Esophagus squamous epithelium (tissue), 5 donors: ENCODE measurements at places on chromosomes 7 and 10. TPM values are rescaled to one million over a fixed set of nuclear protein-coding genes. Genes with fewer than 3 reads are reported as not detected.

The ZRANB1 gene
- 16.6 TPM for total RNA-seq

DNA sequence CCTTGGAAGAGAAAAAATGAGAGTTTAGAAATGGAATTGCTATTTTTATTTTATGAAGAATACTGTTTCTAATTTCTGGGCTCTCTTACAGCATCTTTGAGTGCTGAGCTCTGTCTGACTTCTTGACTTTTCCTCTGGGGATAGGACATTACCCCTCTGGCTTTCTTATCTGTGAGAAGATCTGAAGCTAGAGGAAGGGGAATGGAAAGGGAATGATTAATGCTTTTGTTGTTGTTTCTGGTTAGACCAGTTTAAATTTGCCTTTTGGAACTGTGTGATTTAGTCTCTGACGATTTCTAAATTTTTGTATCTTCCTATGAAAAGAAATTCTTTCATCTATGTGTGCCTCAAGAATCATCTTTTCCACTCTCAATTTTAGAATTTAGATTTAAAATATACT is 811.4 kb downstream of the REEP3 start:
- no peak overlapping the region for H3K4me3 ChIP-seq
- no peaks in the 10 kb centered on the region for H3K4me1 ChIP-seq
- no peak overlapping the region for H3K27ac ChIP-seq
- H3K36me3 ChIP-seq: no peaks in the 10 kb centered on the region
- DNase-seq: no peak
- no peaks in the 10 kb centered on the region for H3K27me3 ChIP-seq

DNA sequence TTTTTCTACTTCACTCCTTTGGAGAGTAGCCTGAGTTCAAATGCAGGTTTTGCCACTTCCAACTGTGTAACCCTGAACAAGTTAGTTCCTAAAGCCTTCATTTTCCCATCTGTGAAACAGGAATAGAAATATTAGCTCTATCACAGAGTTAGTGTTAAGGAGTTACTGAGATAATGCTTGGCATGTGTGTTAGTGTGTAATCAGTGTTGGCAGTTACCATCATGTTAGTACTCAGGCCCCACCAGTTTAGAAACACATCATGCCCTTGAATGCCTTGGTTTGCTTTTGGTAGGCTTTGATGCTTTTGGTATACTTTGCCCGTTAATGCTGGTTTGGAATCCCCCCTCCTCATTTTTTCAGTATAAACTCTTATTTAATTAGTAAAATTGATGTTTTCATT is 119.7 kb downstream of the WNT2 start:
- H3K4me3 ChIP-seq: no peak overlapping the region
- DNase-seq: no peak
- H3K27ac ChIP-seq: no peak overlapping the region
- no peaks in the 10 kb centered on the region for H3K36me3 ChIP-seq
- no peaks in the 10 kb centered on the region for H3K27me3 ChIP-seq

GRCh38 chr10:93293999-93294398 is 188.1 kb downstream of the MYOF start:
- H3K27me3 ChIP-seq: no peaks in the 10 kb centered on the region
- DNase-seq: no peak
- no peak overlapping the region for H3K27ac ChIP-seq
- H3K36me3 ChIP-seq: no peaks in the 10 kb centered on the region

GRCh38 chr10:15822131-15822530 is 38.2 kb downstream of the MINDY3 start:
- peaks cover 3% of the 10 kb centered on the region for H3K4me1 ChIP-seq
- no peak for DNase-seq
- no peaks in the 10 kb centered on the region for H3K36me3 ChIP-seq
- H3K27ac ChIP-seq: no peak overlapping the region
- no peaks in the 10 kb centered on the region for H3K27me3 ChIP-seq
